ENCODE measurements at places on chromosomes 16 and 17.

DNA sequence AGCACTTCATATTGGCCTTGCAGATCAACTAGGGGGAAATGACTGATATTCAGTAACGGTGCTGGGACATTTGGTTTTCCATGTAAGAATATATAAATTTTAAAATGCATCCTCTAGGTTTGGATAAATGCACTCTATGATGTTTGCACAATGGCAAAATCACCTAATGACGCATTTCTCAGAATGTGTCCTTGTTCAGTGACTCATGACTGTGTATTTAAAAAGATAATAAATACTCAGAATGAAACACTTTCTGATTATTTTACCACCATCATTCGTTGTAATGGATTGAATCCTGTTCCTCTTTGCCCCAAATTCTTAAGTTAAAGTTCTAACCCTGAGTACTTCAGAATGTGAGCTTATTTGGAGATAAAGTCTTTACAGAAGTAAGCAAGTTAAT is 17.2 kb upstream of the ADGRG1 start:
- no peak for DNase-seq

GRCh38 chr17:80032614-80033171 is 3.0 kb downstream of the TBC1D16 start:
- no peak for DNase-seq

GRCh38 chr17:44417553-44417952 is 28.1 kb upstream of the ITGA2B start:
- no peak for DNase-seq

- no peak for DNase-seq
Measured at GRCh38 chr16:83887564-83887963, 11.4 kb upstream of the MLYCD start.

DNA sequence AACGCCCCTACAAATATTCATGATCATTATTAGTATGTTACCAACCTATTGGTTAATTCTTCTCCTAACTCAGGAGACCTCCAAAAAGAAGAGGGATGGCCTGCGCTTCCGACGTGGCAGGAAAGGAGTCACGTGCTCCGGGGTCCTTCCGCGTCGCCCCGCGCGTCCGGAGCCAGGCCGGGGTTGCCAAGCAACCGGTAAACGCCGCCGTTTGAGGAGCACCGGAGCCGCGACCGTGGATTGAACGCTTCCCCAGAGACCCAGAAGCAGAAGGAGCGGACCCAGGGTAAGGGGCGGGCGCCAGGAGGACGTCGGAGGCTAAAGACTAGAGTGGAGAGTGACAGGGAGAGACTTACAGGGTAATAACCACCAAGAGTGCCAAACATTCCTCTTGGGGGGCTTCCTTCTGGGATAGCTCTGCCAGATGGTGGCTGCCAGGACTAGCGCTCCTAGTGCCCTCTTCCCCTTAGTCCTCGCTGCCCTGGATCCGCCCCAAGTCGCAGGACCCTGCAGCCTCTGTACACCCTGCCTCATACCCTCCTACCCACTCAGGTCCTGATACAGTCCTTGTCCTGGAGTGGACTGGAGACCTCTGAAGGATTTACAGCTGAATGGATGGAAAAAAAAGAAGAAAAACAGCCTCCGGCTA is at the start of gene DNAI2:
TSS of gene DNAI2 (plus strand) at position 175 of the 649 bp plus-strand sequence. CDS start 7,584 bp downstream, outside the sequence.
- DNase-seq: no peak

GRCh38 chr16:65045961-65046360 is 75.9 kb downstream of the CDH11 start:
- no peak for DNase-seq

- DNase-seq: peak; percentile 19
Measured at GRCh38 chr17:78736526-78737079, 45.5 kb downstream of the CYTH1 start.

DNA sequence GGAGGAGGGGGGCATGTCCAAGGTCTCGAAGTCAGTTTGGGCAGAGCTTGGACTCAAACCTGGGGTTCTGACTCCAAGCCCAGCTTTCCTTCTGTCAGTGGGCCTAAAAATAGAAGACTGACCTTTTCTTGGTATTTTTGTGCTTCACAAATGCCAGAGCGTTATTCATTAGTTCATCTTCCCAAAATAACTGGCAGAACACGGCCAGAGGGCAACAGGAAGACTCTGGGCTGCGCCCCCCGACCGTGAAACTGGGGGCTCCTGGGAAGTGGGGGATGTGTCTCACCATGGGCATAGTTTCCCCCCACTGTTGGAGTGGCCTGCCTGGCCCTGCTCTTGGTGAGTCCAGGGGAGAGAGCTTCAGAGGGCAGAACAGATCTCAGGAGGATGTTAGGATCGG is 94.0 kb downstream of the SOCS1 start:
- DNase-seq: no peak

- DNase-seq: peak; percentile 69
Measured at GRCh38 chr17:27381007-27381501, 75.2 kb upstream of the KSR1 start.

GRCh38 chr17:27891841-27892240 is 1.3 kb downstream of the LYRM9 start:
- DNase-seq: no peak

- no peak for DNase-seq
Measured at GRCh38 chr16:85610059-85610445, 3.1 kb upstream of the GSE1 start.

DNA sequence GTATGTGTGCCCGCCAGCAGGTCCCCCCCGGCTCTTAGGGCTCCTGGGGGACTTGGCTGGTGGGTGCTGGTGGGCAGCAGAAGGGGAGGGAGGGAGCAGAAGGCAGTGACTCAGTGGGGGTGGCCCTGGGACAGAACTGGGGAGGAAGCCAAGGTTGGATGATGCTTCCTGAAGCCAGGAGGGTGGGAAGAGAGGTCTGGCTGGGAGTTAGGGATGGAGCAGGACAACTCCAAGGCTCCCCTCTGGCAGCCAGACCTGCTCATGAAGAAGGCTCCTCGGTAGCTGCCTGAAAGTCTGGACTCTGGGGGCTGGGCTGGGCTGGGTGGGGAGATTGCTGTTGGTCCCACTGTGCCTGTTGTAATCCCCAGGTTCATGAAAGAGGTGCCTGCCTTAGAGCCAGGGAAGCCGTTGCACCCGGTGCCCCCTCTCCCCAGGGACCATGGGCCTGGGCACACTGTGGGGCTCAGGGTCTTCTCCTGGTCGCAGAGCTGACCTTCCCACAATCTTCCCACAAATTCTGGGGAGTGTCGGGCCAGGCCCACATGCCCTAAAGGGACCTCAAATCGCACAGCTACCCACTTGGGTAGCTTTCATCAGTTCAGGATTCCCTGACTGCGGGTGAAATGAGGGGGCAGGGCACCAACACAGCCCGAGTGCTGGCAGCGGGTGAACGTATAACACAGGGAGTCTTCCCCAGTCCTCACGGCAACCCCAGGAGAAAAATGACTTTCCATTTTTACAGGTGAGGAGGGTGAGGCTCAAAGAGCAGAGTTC is 1.1 kb upstream of the PLEKHG4 start:
- no peak for DNase-seq

- DNase-seq: no peak
Measured at GRCh38 chr17:80955671-80956280, 35.9 kb upstream of the CHMP6 start.

DNA sequence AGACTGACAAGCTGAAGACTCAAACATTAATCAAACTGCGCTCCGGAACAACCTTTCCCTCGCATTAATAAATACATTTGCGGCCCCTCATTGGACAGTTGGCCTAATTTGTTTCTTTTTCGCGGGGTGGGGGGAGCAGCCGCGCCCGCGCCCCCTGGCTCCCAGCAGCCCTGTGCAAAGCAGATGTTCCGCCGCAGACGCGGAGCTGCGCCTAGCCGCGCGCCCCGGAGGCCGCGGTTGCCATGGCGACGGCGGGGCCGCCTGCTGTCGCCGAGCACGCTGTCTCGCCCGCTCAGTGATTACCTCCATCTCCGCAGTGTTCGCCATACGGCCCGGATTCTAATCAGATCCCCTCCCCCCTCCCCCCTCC is 25.5 kb downstream of the COPZ2 start:
- no peak for DNase-seq

- no peak for DNase-seq
Measured at GRCh38 chr17:49616086-49616485, 40.4 kb downstream of the NXPH3 start.

DNA sequence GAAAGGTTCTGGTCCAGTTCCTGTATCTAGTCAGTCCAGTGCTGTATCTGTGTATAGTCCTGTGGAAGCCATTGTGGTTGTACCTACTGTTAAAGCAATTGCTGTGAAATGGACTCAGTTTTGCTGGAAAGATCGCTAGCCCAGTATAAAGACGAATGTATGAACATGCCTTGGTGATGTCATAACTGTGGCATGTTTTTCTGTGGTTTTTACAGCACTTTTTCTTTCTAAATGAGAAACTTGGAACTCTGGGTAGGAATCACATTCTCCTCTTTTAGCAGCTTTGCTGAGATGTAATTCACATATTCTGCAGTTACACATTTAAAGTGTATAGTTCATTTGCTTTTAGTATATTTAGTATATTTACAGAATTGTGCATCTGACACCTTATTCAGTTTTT is 58.1 kb downstream of the MAP2K4 start:
- no peak for DNase-seq

DNA sequence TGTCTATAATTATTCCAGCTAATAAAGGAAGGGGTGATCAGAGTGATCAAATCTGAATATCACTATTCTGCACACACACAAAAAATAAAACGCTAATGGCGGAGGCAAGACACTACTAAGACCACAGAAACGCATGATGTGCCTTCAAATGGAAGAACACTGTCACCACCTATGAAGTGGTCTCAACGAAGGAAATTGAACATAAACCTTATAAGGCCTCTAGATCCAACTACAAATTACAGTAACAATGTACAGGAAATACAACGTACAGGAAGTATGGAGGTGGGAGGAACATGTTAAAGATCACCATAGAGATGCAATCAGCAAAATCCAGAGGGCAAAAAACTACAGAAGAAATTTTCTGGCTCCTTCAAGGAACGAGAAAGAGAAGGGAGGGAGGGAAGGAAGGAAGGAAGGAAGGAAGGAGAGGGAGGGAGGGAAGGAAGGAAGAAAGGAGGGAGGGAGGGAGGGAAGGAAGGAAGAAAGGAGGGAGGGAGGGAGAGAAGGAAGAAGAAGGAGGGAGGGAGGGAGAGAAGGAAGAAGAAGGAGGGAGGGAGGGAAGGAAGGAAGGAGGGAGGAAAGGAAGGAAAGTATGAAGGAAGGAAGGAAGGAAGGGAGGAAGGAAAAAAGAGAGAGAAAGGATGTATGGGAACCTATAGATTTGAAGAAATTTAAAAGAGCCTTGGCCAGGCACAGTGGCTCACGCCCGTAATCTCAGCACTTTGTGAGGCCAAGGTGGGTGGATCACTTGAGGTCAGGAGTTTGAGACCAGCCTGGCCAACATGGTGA is 3.1 kb upstream of the SGCA start:
- no peak for DNase-seq

GRCh38 chr17:18217412-18218015 is 7.9 kb upstream of the LLGL1 start:
- peak; percentile 51 for DNase-seq

GRCh38 chr16:17026600-17027242 is 444.0 kb downstream of the XYLT1 start:
- no peak for DNase-seq

DNA sequence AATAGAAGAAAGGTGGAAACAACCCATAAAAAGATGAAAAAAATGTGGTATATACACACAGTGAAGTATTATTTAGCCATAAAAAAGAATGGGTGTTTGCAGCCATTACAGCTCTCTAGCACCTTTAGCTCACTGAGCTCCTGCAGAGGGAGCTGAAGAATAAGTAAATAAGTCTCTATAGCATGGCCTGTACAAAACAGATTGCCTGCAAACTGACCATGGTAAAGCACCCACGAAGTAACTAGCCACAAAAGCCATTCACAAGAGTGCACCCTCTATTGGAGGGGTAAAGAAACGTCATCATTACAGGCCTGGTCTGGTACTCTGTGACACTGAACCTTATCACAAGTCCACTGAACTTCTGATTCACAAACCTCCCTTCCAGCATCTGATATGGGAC is 76.3 kb downstream of the USP32 start:
- no peak for DNase-seq

GRCh38 chr16:1770328-1771187 is 785 bp downstream of the NME3 start:
- no peak for DNase-seq

GRCh38 chr17:611202-611601 is 103.4 kb downstream of the VPS53 start:
- no peak for DNase-seq

- no peak for DNase-seq
Measured at GRCh38 chr17:59513934-59514841, 51.2 kb upstream of the DHX40 start.

- DNase-seq: no peak
Measured at GRCh38 chr17:78432226-78433012, 54.0 kb downstream of the PGS1 start.

DNA sequence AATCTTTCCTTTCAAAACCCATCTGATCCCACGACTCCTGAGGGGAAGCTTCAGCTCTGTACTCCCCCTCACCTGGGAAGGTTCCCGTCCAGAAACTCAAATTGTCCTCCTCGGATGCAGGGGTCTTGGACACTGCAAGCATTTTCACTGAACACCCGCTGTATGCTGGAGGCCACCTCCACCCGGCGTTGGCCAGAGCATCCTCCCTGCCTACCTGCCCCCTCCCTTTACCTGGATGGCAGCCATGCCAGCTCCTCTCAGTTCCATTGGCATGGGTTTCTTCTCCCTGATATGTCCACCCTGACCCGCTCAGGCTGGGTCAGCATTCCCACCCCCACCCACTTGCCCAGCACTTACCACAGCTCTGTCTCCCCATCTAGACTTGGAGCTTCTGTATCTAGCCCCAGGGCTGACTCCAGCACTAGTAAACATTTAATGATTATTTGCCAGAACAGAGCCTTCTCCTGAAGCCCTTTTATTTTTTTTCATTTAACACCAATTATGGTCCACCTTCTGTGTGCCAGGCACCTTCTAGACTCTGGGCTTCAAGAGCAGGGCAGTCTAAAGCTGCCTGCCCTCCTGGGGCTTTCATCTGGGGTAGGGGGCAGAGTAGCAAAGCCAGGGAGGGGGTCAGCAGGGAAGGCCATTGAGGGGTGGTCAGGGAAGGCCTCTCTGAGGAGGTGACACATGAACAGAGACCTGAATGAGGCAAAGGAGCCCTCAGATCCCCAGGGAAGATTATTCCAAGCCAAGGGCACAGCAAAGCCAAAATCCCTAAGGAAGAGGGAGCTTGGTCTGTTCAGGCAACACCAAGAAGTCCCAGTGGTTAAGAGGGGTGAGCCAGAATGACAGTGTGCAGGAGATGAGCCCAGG is 8.9 kb upstream of the KRT19 start:
- no peak for DNase-seq

GRCh38 chr16:76541070-76541469 is 263.9 kb downstream of the CNTNAP4 start:
- DNase-seq: no peak

GRCh38 chr16:83878838-83879237 is 20.1 kb upstream of the MLYCD start:
- no peak for DNase-seq

DNA sequence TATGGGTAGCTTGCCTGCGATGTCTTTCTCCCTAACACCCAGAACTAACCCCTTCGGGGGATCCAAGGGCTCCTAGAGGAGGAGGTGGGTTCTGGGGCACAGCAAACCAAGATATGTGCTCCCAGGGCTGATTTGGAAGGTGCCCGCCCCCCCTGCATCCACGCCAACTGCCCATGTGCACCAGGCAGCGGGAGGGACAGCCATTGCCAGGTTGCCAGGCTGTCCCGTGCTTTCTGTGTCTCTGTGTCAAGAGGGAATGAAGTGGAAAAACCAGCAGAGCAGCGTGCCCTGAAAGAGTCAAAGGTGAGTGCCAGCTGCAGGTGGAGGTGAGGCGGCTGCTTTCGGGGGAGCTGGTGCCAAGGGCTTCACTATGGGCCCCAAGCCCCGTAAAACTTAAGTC is 6.4 kb downstream of the TEKT5 start:
- no peak for DNase-seq

- DNase-seq: no peak
Measured at GRCh38 chr16:52553322-52553721, 6.4 kb upstream of the TOX3 start.

Data from stimulated activated CD4-positive, alpha-beta T cell treated with anti-CD3 and anti-CD28 coated beads, TNF-alpha, amount 100 ng/mL, for 1 hour (primary cell).